ENCODE measurements at places on chromosomes 2 and 18. TPM values are rescaled to one million over a fixed set of nuclear protein-coding genes. Genes with fewer than 3 reads are reported as not detected.

Gene GBX2
- not detected for total RNA-seq

Gene EMILIN1
- 163 TPM for total RNA-seq

Gene MLPH
- total RNA-seq: 295 TPM

Gene RAPH1
- total RNA-seq: 60.5 TPM

Gene NRBP1
- 93.6 TPM for total RNA-seq

Gene CCDC121
- 12.8 TPM for total RNA-seq

- no peak overlapping the region for H3K4me3 ChIP-seq
- no peaks in the 10 kb centered on the region for H3K36me3 ChIP-seq
- H3K4me1 ChIP-seq: no peaks in the 10 kb centered on the region
- no peak for DNase-seq
Observed at GRCh38 chr2:104938231-104938941, 84.5 kb downstream of the POU3F3 start.

DNA sequence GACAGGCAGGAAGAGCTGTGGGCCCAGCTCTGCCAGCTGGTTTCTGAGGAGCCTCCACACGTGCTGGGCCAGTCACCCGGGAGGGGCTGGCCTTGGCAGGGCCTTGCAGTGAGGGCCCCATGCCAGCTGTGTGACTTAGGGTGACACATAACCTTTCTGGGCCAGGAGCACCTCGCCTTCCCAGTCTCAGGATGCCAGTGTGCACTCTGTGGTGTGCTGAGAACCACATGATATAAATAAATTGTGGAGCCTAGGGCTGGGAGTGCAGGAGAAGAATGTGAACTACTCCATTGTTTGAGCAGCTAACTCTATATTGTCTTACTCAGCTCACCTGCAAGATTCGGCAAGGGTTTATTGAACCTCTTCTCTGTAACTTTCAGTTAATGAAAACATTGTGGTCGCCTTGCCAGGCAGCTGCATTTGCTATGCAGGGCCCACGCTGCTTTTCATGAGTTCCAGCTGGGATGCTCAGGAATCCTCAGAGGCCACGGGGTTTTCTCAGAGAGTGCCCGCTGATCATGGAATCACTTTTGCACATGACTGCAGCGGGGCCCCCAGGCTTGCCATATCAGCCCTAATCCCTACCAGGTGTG lies 222.3 kb downstream of the SH3RF3 start:
- DNase-seq: peak; percentile 42
- H3K4me3 ChIP-seq: no peak overlapping the region
- no peak overlapping the region for H3K27ac ChIP-seq
- no peaks in the 10 kb centered on the region for H3K27me3 ChIP-seq
- H3K36me3 ChIP-seq: no peaks in the 10 kb centered on the region

GRCh38 chr2:47697000-47697601 lies 85.8 kb upstream of the MSH6 start:
- no peaks in the 10 kb centered on the region for H3K36me3 ChIP-seq
- H3K27me3 ChIP-seq: no peaks in the 10 kb centered on the region
- DNase-seq: no peak
- H3K4me1 ChIP-seq: peaks cover 8% of the 10 kb centered on the region
- H3K27ac ChIP-seq: no peak overlapping the region

DNA sequence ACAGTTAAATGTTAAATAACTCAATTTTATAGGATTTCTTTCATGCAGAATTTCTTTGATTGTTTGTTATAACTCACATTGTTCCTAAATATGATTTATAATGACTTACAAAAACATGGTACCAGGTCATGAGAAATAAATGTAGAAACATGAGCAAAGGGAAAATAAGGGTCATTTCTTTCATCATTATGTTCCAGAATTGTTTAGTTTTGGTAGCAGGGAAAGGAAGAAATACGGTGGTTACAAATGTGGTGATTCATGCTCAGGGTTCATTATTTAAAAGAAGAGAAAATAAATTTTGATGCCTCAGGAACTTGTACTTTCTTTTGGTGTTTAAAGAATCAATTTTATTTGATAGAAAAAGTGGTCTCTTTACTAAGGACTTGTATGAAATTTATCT lies 4.4 kb downstream of the LYPD6B start:
- H3K4me3 ChIP-seq: no peak overlapping the region
- no peaks in the 10 kb centered on the region for H3K36me3 ChIP-seq
- DNase-seq: no peak
- H3K27ac ChIP-seq: no peak overlapping the region
- peaks cover 3% of the 10 kb centered on the region for H3K4me1 ChIP-seq

GRCh38 chr2:161353543-161353942 lies 45.3 kb downstream of the PSMD14 start:
- H3K27me3 ChIP-seq: no peaks in the 10 kb centered on the region
- H3K27ac ChIP-seq: no peak overlapping the region
- no peaks in the 10 kb centered on the region for H3K36me3 ChIP-seq
- no peak for DNase-seq

GRCh38 chr2:28958689-28959088 lies 22.4 kb upstream of the TOGARAM2 start:
- no peak overlapping the region for H3K4me3 ChIP-seq
- no peaks in the 10 kb centered on the region for H3K36me3 ChIP-seq
- no peak overlapping the region for H3K27ac ChIP-seq

DNA sequence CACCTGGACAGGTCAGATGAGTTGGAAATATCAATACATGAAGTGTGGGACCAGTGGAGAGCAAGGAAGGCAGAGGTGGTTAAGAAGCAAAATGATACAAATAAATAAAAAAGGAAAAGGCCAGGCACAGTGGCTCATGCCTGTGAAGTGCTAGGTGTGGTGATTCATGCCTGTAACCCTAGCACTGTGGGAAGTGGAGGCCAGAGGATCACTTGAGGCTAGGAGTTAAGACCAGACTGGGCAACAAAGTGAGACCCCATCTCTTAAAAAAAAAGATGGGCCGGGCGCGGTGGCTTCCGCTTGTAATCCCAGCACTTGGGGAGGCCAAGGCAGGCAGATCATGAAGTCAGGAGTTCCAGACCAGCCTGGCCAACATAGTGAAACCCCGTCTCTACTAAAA lies 2.9 kb downstream of the STON1 start:
- no peak overlapping the region for H3K4me3 ChIP-seq
- no peak overlapping the region for H3K27ac ChIP-seq
- peaks cover 4% of the 10 kb centered on the region for H3K4me1 ChIP-seq

DNA sequence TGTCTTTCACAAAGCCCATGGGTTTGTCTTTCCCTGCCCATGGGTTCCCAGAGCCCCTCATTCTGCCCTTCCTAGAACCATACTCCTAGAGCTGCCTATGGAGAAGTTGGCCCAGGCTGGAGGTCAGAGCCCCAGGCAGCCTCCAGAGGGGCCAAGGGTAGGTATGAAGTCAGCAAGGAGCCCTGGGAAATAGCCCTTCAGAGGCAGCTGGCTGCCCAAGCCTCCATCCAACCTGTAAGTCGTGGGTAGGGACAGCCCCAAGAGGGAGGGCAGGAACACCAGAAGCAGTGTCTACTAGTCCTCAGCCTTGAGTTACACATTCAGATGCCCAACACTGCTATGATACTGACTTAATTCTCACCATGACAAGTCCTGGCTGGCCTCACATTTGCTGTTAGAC lies 49.5 kb downstream of the TMEM247 start:
- no peak overlapping the region for H3K27ac ChIP-seq
- H3K4me1 ChIP-seq: no peaks in the 10 kb centered on the region
- no peaks in the 10 kb centered on the region for H3K36me3 ChIP-seq
- no peak overlapping the region for H3K4me3 ChIP-seq
- no peak for DNase-seq

DNA sequence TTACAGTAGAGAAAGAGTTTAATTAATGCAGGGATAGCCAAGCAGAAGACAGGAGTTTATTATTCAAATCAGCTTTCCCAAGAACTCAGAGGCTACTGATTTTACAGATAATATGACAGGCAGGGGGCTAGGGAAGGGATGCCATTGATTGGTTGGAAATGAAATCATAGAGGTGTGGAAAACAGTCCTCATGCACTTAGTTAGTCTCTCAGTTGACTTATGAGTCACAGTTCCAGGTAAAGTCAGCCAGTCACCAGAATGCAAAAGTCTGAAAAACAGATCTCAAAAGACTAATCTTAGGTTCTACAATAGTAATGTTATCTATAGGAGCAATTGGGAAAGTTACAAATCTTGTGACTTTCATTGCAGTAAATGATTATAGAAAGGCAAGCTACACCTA lies 676.4 kb upstream of the CHAC2 start:
- H3K36me3 ChIP-seq: no peaks in the 10 kb centered on the region
- no peaks in the 10 kb centered on the region for H3K27me3 ChIP-seq
- H3K4me1 ChIP-seq: no peaks in the 10 kb centered on the region
- no peak overlapping the region for H3K27ac ChIP-seq

GRCh38 chr18:34117319-34117718 lies 107.4 kb downstream of the NOL4 start:
- no peak for DNase-seq
- no peak overlapping the region for H3K4me3 ChIP-seq
- no peaks in the 10 kb centered on the region for H3K4me1 ChIP-seq

GRCh38 chr2:227818675-227819397 lies 5.2 kb downstream of the CCL20 start:
- peaks cover 5% of the 10 kb centered on the region for H3K4me1 ChIP-seq
- peak overlapping the region; percentile 80 for H3K27ac ChIP-seq
- DNase-seq: no peak
- H3K4me3 ChIP-seq: no peak overlapping the region
- H3K27me3 ChIP-seq: no peaks in the 10 kb centered on the region

DNA sequence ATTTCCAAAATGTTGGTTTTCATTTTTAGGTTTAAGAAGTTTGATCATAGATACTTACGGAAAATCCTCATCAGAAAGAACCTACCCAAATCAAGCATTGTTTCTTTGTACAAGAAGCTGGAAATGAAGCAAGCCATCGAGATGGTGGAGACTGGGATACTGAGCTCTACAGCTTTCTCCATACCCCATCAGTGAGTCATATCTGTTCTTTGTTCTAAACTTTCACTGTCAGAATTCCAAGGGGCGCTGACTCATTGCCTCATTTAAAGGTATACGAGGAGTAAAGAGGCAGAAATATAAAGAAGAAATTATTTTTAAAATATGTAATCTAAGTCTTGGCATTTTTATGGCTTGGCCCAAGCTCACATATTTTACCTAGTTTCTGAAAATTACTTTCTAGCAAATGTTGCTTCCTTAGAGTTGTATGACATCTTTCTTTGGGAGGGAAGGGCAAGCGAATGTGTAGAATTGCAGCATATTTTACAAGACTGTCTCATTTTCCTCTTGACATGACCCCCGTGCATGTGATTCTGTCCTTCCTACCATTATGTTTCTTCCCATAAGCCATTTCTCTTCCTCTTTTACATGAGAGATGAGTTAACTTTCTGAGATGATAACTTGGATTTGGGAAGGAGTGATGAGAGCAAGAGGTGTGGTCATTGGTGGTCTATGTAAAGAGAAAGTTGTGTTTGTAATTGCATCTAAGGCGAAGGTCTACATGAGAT lies 41.2 kb downstream of the SLC9A4 start:
- H3K36me3 ChIP-seq: no peaks in the 10 kb centered on the region
- no peak for DNase-seq
- H3K27me3 ChIP-seq: no peaks in the 10 kb centered on the region
- H3K27ac ChIP-seq: no peak overlapping the region
- no peak overlapping the region for H3K4me3 ChIP-seq
- H3K4me1 ChIP-seq: no peaks in the 10 kb centered on the region

GRCh38 chr18:36186461-36187192 lies 670 bp upstream of the MOCOS start:
- no peaks in the 10 kb centered on the region for H3K27me3 ChIP-seq
- H3K27ac ChIP-seq: peak overlapping the region; percentile 61
- DNase-seq: peak; percentile 29
- H3K36me3 ChIP-seq: no peaks in the 10 kb centered on the region
- H3K4me3 ChIP-seq: peak overlapping the region; percentile 74

GRCh38 chr2:131031431-131031841 lies 61.8 kb downstream of the FAM168B start:
- no peak for DNase-seq
- no peaks in the 10 kb centered on the region for H3K36me3 ChIP-seq
- peaks cover 23% of the 10 kb centered on the region for H3K27me3 ChIP-seq
- no peaks in the 10 kb centered on the region for H3K4me1 ChIP-seq
- no peak overlapping the region for H3K4me3 ChIP-seq

- no peaks in the 10 kb centered on the region for H3K27me3 ChIP-seq
- DNase-seq: peak; percentile 37
- H3K27ac ChIP-seq: no peak overlapping the region
- H3K4me3 ChIP-seq: no peak overlapping the region
- peaks cover 24% of the 10 kb centered on the region for H3K4me1 ChIP-seq
- H3K36me3 ChIP-seq: no peaks in the 10 kb centered on the region
Observed at GRCh38 chr2:47079515-47080412, 75.3 kb downstream of the STPG4 start.

GRCh38 chr18:41144441-41144840 lies 810.6 kb upstream of the PIK3C3 start:
- no peaks in the 10 kb centered on the region for H3K27me3 ChIP-seq
- no peak overlapping the region for H3K4me3 ChIP-seq
- H3K4me1 ChIP-seq: no peaks in the 10 kb centered on the region
- DNase-seq: no peak
- H3K27ac ChIP-seq: no peak overlapping the region

DNA sequence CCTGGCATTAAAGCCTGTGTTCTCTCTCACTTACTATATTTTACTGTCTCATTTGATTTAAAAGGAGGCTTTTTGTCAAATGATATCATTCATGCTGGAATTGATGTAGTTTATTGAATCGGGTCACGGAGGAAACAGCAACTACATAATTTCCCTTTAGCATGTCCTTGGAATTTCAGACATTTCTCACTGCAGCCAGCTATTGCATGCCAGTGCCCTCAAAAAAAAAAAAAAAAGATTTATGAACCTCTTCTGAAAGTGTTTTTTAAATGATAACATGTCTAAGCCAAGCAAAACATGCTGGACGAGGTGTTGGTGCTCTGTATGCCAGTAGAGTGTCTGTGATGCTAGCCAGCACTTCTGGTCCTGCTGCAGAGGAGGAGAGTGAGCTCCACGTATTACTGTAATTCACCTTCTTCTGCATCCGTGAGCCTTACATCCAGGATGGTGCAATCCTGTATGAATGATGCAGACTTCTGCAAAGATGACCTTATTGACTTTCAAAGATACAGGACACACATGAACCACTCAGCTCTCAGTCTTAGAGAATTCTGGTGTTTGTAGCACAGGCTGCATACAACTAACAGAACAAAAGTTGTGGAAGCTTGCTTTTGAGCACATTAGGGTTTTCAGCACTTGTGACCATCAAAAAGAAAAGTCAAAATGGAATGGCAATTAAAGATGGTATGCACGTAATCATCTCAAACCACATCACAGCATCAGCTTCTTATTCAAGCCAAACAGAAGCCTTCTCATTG lies 31.1 kb downstream of the UGP2 start:
- no peak overlapping the region for H3K4me3 ChIP-seq
- H3K36me3 ChIP-seq: no peaks in the 10 kb centered on the region
- H3K4me1 ChIP-seq: no peaks in the 10 kb centered on the region
- H3K27ac ChIP-seq: no peak overlapping the region
- no peak for DNase-seq

Measured in lung (tissue), 17 donors.